Stimulated activated CD8-positive, alpha-beta memory T cell treated with anti-CD3 and anti-CD28 coated beads, Interleukin-4, amount 100 ng/mL, for 1 hour (primary cell): ENCODE measurements at places on chromosomes 2 and 18.

GRCh38 chr2:168920504-168921157, 19.5 kb downstream of the G6PC2 start:
- no peak for DNase-seq

GRCh38 chr2:202178346-202178958, 59.9 kb downstream of the SUMO1 start:
- DNase-seq: no peak

DNA sequence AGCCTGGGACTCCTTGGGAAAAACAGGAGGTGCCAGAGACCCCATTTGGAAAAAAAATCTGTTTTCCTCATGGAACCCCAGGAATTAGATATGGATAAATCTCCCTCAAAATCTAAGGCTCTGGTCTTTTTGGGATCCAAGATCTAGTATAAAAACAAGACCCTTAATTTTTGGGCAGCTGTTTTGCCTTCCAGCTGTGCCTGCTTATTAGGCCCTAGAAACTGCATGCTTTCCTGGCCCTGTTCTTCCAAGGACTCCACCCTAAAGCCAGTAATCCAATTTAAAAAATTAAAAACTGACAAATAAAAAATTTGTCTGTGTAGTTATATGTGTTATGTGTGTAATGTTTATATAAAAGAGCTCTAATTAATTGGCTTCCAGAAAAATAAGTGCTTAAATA, 274.6 kb downstream of the STK39 start:
- DNase-seq: no peak

DNA sequence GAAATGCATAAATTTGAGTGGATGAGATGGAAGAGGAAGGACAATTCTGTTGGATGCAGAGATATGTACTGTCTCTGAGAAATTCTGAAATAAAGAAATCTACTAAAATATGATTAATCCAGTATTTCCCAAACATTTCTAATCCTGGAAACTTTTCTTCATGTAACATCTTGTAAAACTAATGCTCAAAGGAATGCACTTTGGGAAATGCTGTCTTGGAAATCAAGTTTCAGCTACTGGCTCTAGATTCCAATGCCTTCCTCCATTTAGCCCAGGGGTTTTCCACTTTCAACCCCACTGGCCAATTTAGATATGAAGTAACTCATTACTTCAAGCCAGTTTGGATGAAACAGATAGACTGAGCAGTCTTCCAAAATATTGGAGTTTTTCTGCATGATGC, 355.1 kb downstream of the TXNL1 start:
- DNase-seq: no peak

DNA sequence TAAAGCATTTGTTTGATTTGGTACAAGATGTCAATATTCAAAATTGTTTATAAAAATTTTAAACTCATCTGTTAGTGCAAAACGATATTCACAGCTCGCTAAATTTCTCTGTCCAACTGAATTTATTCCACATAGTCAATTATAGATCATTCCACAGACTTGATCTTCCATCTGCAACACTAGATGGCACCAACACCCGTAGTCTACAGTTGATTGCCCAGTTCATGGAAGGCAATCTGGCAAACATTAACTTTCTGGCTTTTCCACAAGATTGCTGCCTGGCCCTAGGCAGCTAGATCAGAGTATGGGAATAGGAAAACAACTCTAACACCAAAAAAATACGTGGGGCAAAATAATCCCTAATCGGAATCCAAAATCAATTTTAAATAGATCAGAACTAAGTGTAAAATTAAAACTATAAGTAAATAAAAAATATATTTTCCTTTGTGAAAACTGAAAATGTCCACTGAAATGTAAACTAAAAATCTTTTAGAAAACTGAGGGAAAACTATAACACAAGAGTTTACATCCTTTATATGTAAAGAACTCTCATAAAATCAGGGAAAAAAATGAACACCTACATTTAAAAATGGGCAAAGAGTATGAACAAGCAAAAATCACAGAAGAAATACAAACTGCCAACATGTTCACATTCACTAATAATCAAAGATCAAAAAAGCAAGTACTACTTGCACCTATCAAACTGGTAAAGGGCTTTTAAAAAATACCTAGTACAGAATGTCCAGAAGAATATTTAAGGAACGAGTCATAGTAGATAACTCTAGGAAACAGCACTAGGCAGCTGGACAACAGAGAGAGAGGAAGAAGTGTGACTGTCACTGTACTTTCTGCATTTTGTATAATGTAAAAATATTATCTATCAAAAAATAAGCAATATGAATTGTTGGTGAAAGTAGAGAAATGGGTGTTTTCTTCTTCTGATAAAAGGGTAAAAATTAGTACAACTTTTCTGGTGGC, 35.0 kb downstream of the RTN4 start:
- no peak for DNase-seq

GRCh38 chr2:170324640-170325046, 146.7 kb downstream of the MYO3B start:
- DNase-seq: no peak

- DNase-seq: no peak
Measured at GRCh38 chr2:119657466-119658145, 21.4 kb upstream of the TMEM177 start.

GRCh38 chr2:44751754-44752479, 189.6 kb upstream of the SIX3 start:
- DNase-seq: no peak

DNA sequence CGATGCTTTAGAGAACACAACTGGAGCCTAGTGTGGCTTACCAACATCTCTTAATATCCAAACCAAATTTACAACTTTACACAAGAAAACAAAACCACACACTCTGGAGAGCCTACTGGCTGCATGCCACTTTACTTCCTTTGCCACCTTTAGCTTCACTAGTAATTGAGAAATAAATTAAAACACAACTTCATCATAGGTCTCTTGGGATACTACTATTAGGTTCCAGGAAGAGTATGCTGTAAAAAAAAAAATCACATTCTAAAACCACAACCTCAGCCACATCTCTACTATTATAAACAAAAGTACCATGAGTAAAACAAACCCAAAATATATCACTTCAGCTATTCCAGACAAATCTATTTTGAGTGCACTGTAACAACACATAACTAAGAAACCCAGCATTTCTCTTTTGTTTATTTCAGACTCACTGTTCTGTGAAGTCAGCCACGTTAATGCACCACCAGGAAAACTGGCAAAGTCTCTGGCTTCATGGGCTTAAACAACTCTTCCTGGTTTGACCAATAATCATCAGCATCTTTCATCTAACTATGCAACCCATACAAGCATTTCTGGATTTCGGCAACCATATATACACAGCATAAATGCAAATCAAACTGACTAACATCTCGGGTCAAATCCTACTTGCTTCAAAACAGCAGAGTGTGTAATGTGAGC, 59.1 kb downstream of the REV1 start:
- DNase-seq: no peak

DNA sequence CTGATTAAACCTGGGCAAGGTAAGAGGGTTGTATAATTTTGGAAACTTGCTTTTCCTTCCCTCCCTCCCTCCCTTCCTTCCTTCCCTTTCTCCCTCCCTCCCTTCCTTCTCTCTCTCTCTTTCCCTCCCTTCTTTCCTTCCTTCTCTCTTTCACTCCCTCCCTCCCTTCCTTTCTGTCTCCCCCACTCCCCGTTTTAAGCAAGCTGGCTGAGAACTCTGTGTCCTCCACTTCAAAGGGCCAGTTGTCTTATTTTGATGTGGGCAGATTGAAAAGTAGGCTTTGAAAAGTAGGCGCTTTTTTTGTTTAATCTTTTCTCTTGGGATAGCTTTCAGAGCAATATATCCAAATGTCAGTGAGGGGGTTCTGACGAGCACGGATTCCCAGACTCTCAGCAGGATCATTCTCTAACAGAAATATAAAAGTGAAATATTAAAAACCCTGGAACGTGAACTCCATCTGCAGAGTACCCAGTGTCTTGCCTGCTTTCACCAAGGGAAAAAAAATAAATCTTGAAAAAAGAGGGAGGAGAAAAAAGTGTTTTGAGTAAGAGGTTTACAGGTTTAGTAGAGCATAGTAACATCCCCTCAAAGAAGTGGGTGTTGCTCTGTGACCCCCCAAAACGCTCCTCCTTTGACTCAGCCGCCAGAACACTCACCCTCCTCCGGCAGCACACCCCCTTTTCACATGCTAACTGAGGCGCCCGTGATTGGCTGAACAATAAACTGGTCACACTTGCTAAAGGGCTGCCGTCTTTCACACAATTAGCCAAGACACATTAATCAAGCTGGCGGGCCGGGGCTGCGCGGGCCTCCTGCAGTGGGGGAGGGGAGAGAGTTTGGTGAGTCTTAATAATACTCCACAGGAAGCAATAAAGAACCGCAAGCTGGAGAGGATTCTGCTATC, 52.2 kb downstream of the CDK15 start:
- DNase-seq: no peak

DNA sequence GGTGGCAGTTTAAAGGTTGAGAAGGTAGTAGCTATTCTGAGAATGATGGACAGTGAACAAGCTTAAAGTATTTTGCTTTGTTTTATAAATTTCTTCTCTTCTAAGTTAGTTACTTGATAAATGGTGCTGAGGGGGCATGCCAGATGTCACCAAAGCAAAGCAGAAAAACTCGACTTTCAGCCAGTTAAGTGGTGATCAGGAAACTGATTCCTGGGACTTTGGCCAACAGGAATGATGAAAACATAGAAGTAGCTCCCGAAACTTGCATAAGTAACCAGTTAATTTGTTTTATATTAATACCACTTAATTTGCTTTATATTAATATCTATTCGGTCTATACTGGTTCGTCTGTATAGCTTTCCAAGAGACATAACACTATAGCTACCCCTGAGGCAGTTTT, 82.6 kb downstream of the FANCL start:
- DNase-seq: no peak

DNA sequence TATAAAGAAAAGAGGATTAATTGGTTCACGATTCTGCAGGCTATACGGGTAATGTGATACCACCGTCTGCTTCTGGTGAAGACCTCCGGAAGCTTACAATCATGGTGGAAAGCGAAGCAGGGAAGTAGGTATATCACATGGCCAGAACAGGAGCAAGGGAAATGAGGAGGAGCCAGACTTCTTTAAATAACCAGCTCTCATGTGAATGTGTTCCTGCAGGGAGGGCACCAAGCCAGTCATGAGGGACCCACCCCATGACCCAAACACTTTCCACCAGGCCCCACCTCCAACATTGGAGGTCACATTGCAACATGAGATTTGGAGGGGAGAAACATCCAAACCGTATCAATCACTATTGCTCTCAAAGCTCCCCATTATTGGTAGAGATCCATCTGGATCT, 61.8 kb downstream of the EFEMP1 start:
- DNase-seq: no peak

DNA sequence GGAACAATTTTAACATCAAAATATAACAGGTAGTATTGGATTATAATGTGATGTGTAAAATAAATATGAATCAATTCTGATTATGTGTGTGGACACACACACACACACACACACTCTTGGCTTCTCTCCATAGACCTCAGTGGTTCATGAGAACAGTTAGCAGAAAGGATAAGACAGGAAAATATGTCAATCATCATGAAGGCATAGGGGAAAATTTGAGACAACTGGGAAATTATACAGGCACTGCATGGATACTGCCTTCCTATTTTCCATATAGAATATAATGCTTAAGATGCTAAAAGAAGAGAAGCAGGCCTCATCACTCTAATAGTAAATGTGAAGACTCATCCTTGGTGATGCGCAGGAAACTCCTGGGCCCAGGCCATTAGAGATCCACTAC, 884.5 kb downstream of the SUCLG1 start:
- no peak for DNase-seq

DNA sequence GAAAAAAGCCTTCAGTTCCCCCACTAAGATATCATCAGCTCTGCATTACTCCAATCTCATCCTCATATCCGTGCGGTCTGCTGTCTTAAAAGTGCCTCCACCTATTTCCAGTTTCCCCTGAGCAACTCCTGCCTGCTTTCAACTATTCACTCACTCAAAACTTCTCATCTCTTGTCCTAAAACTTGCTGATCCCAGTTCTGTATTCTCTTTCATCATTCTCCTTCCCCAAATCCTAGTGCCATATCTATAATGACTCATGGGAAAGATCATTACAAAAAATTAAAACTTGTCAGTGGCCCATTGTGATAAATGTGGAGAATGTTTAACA, 20.0 kb downstream of the ACVR1 start:
- no peak for DNase-seq

GRCh38 chr2:85183479-85183878, 50.3 kb downstream of the TCF7L1 start:
- DNase-seq: no peak

DNA sequence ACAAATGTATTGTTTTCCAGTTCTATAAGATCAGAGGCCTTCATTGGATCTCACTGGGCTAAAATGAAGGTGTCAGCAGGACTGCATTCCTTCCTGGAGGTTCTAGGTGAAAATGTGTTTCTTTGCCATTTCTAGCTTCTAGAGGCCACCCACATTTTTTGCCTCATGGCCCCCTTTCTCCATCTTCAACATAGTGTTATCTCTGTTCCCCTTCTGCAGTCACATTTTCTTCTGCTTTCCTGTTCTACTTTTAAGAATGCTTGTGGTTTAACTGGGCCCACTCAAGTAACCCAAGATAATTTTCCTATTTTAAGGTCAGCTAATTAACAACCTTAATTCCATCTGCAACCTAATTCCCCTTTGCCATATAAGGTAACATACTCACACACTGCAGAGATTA, 36.1 kb downstream of the METTL21A start:
- no peak for DNase-seq

DNA sequence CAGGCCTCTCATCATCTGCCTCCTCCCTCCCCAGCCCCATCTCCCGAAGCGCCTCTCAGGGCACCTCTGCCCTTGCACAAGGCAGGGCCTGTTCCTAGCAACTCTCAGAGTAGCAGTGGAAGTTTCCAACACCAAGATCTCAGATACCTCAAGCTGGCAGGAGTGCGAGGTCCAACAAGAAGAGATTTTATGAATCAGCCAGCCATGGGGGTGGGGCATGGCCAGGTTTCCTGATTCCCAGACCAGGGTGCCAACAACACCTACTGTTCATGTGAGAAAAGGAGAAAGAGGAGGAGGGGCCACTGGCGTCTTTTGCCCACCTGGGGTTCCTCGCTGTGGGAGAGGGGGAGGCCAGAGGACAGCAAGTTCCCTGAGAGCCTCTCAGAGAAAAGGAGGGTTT, 6.6 kb upstream of the STEAP3 start:
- DNase-seq: no peak

DNA sequence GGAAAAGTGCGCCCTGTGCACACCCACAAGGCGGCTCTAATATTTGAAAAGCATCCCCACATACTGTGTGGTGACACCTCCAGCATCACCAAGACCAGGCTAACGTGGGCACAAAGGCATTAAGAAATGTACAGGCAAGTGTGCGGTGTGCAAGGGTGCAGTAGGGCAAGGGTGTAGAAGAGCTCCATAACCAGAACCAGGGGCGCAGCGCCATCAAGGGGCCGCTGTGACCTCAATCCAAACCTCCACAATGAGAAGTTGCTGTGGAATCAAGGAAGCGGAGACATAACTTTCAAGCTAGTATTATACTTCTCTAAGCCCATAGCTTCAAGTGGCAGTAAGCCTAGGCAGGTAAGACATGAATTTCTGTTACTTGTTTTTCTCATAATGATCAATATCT, 13.0 kb downstream of the L3MBTL4 start:
- no peak for DNase-seq

GRCh38 chr2:170488807-170489206, 226.3 kb upstream of the SP5 start:
- DNase-seq: no peak

GRCh38 chr2:50584185-50584584, 447.7 kb downstream of the NRXN1 start:
- DNase-seq: no peak
